ENCODE measurements at places on chromosomes 2 and 18.

DNA sequence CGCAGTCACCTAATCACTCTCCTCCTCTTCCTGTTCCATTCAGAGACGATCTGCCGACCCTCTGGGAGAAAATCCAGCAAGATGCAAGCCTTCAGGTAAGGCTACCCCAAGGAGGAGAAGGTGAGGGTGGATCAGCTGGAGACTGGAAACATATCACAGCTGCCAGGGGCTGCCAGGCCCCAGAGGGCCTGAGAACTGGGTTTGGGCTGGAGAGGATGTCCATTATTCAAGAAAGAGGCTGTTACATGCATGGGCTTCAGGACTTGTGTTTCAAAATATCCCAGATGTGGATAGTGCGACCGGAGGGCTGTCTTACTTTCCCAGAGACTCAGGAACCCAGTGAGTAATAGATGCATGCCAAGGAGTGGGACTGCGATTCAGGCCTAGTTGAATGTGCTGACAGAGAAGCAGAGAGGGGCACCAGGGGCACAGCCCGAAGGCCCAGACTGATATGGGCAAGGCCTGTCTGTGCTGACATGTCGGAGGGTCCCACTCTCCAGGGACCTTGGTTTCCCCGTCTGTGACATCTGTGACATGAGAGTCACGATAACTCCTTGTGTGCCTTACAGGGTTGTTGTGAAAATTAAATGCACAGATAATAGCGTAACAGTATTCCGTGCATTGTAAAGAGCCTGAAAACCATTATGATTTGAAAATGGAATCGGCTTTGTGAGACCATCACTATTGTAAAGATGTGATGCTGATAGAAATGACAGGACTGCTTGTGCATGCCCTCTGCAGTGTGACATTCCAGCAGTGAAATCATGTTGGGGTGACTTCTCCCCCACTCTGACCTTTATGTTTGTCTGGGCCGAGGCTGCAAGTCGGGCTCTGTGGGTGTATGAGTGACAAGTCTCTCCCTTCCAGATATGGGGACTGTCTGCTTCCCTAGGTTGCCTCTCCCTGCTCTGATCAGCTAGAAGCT, 510 bp downstream of the IL1RN start:
- no peak for DNase-seq

GRCh38 chr2:194802589-194802988, 854.4 kb upstream of the SLC39A10 start:
- no peak for DNase-seq

- DNase-seq, result no peak
These were observed 116.6 kb upstream of the NOSTRIN start for GRCh38 chr2:168685600-168686451.

GRCh38 chr2:7992612-7993602, 688.9 kb upstream of the ID2 start:
- no peak for DNase-seq

DNA sequence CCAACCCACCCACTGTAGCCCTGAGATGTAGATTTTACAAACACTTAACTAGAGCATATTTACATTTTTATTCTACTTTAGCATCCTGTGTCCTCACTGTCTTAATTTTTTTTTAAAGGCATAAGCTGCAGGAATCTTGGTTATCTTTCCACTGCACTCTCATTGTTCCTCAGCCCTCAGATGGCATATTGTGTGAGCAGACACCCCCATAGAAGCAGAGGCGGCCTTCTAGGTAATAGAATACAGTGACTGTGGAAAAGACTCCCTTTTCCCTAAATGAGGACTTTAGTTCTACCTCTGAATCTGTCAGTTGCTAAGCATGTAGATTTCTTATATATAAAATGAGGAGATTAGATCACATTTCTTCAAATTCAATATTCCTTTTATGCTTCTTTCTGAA, 543.5 kb upstream of the SPHKAP start:
- DNase-seq, result no peak

DNA sequence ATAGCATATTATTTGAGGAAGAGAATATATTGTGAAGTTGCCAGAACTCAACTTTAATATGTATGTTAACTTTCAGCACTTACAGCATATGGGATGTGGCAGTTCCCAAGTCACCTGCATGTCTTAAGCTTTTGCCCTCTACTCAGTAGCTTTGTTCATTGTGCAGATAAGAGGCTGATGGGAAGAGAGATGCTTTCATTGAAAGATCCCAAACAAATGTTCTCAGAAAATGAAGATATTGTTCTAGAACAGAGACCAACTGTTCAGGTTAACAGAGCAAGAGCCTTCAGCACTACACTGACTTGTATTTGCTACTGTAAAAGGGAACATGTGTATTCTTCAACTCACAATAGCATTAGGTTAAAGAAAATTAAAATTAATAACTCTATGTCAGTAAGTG, 28.1 kb downstream of the GAREM1 start:
- DNase-seq, result no peak

GRCh38 chr2:42858140-42859005, 66.0 kb upstream of the HAAO start:
- DNase-seq, result no peak

GRCh38 chr2:20400787-20401488, 45.9 kb upstream of the RHOB start:
- no peak for DNase-seq

- no peak for DNase-seq
These were observed 45.9 kb upstream of the ITGA4 start for GRCh38 chr2:181411105-181411849.

- DNase-seq, result no peak
These were observed 19.3 kb upstream of the MC2R start for GRCh38 chr18:13934676-13935075.

DNA sequence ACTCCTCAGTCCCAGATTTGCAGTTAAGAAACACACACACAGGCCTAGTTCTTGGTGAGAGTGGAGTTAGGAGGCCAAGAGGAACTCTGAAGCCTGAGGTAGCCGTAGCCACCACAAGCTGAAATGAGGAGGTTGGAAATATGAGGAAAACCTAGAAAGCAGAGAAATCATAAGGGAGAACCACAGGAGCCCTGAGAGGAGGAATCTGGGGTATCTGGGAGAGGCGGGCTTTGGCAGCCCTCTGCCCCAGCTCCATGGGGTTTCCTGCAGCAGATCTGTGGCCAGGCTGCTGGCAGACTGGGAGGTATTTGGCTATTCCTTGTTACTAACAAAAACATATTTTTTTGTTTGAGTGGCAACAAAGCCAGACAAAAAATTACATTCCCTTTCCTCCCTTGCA, 11.0 kb downstream of the SOX11 start:
- DNase-seq, result no peak

DNA sequence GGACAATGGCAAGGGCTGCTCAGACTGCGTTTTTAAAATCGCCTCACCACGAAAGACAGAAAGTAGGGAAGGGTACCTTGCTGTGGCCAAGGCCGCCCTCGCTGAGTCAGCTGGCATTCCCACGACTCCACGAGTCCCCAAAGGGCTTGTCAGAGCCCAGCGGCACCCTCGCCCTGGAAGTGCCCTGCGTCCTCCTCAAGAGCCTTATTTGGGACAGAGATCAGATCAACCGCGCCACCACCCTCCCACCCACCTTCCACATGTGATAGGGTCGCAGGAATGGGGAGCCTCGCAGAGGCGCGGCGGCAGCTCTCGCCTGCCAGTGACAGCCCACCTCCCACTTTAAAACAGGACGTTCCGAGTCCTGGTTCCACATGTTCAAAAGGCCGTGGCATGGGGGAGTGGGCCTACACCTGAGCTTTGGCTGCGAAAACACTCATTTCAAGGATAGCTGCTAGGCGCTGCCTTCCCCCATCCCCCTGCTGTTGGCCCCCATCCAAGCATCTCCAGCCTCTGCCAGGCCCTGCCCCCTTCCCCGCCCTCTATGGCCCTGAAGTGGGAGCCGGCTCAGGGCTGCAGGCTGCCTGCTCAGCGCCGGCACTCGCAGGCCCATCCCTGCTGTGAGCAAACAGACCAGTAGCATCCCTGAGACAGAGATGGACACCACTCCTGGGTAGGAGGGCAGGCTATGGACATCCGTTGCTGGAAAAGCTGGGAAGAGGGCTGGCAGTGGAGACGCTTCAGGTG, 38.1 kb upstream of the ARHGEF4 start:
- DNase-seq, result no peak

GRCh38 chr2:3756306-3756705, 52.9 kb downstream of the DCDC2C start:
- DNase-seq, result no peak

Measured in NCI-H1930 (cell line).